ENCODE measurements at places on chromosomes 2 and 18. TPM values are rescaled to one million over a fixed set of nuclear protein-coding genes. Genes with fewer than 3 reads are reported as not detected.

GRCh38 chr2:104841744-104842143, 12.2 kb upstream of the POU3F3 start:
- no peak for DNase-seq

- DNase-seq: no peak
These were observed 286.8 kb upstream of the HNMT start for GRCh38 chr2:137677466-137677865.

- no peak for DNase-seq
These were observed 119.2 kb downstream of the CACNB4 start for GRCh38 chr2:151979694-151980093.

- DNase-seq: no peak
These were observed 170.3 kb upstream of the VRK2 start for GRCh38 chr2:57876313-57876712.

GRCh38 chr18:65221736-65222135, 529.1 kb upstream of the CDH7 start:
- DNase-seq: no peak

DNA sequence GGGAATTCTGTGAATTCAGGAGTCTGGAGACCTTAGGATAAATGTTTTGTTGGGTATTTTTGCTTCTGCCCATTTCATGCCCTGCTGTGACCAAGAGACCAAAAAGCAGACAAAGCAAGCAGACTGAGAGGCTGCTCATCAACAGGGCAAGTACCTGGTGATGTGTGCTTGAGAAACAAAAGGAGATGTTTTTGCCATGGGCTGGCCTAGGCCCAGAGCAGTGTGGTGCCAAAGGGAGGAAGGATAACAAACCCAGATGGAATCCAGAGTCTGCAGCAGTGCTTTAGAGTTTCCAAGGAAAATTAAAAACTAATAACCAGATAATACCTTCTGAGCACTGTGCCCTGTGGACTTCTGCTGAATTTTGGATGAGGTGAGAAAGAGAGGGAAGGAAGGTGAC, 538.4 kb downstream of the STK39 start:
- no peak for DNase-seq

- DNase-seq: no peak
These were observed 682.0 kb downstream of the IRS1 start for GRCh38 chr2:226117510-226118065.

DNA sequence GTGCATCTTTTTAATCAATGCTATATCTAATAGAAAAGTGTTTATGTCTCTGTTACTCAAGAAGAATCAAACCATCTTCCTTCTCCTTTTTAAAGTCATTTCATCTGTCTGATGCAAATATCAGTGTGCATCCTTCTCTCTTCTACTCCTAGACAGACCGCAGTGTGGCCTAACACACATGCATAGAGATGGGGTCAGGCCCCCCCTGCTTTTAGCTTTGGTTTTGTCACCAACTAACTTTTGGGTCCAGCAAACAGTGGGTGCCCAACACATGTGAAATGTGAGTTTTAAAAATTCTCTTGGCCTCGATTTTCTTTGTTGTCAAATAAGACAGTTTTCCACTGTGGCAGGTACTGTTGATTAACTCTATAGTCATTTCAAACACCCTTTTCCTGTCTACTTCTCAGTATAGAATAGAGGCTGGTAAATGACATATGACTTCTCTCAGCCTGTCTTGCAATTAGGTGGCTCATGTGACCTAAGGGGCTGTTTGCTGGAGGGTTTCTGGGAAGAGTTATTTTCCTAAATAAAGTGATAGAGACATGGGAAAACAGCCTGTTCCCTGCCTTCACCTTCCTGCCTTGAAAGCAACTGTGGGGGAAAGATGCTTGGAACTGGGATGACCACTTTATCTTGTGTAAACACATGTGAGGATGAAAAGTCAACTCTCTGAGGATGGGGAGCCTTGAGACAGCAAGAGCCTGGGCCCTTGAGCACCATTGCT, 65.7 kb upstream of the DARS1 start:
- DNase-seq: no peak

- DNase-seq: no peak
These were observed 73.8 kb upstream of the PROKR1 start for GRCh38 chr2:68569604-68570003.

DNA sequence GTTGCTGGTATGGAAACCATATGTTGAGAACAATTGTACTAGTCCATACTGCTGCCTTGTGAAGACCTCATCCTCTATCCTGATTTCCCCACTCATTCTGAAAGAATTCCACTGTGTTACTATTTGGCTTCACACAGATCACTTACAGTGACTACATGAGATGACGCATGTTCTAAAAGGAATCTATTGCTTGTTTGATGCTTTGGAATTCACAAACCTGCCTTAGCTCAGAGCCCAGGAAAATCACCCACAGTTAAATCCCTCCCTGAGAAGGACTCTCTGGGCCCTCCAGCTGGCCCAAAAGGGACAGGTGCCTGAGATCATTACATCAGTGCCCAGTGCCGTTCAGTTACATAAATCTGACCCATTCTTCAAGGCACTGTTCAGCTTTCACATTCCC, 45.3 kb downstream of the KLHL29 start:
- DNase-seq: no peak

DNA sequence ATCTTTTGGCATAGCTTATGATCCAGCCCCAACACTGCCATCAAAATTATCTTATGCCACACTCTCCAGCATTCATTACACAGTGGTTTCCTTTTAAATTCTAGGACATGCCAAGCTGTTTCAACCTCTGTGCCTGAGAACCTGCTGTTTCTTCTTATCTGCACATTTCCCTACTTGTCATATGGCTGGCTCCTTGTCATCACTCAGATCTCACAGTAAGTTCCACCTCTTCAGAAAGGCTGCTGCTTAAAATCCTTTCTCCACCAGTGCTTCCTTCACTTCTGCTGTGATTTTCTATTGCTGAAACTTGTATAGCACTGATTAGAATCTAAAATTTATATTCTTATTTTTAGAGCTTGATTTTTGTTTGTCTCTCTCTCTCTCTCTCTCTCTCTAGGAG, 43.4 kb downstream of the MC4R start:
- DNase-seq: no peak

DNA sequence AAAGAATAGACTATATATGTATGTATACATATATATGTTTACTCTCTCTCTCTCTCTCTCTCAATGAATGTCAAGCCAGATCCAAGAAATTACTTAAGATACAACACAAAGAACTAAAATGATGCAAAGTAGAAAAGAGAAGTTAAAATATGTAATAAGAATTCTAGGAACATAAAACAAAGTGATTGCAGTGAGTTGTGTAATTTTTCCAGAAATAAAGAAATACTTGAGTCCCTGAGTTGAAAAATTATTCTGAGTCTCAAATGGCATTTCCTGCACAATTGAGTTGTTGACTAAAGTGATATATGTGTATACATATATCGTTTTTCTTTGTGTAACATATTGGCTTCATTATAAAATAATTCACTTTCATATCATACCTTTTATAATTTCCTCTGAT, 262.4 kb downstream of the INSIG2 start:
- DNase-seq: no peak

GRCh38 chr2:55361465-55362189, 58.0 kb downstream of the CCDC88A start:
- no peak for DNase-seq

- DNase-seq: no peak
These were observed 4.0 kb downstream of the KIF1A start for GRCh38 chr2:240815761-240816583.

ST8SIA3 gene
- not detected for total RNA-seq

GCC2 gene
- total RNA-seq: 141 TPM

SLC9A4 gene
- not detected for total RNA-seq

NEB gene
- 1.8 TPM for total RNA-seq

Data from CD4-positive, alpha-beta T cell (primary cell).